ENCODE measurements at places on chromosomes 5 and 9.

DNA sequence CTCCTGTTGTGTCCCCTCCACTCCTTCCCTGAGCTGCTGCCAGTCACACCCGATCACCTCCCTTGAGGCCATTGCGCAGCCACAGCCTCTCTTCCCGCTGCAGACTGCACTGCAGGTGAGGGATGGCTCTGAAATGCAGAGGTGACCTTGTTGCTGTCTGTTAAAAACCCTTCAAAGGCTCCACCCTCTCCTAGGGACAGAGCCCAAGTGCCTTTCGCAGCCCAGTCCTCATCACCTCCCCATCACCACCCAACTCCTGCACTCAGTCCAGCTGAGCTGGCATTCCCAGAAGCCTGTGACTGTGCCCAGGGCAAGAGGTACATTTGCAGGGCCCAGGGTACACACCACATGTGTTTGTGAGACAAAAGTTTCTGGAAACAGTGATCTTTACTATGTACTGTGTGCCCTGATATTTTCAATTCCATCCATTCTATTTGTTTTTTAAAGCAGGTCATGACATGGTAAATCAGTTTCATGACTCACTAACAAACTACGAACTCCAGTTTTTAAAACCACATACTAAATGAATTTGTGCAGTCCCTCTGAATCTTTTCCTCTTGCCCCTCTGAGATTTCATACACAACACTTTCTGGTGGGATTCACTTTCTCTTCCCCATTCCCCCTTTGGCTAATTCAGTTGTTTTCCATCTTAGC, 73.0 kb upstream of the SPOCK1 start:
- peak; percentile 66 for DNase-seq

GRCh38 chr9:127360829-127361228, 36.1 kb upstream of the SLC2A8 start:
- DNase-seq = peak; percentile 50

DNA sequence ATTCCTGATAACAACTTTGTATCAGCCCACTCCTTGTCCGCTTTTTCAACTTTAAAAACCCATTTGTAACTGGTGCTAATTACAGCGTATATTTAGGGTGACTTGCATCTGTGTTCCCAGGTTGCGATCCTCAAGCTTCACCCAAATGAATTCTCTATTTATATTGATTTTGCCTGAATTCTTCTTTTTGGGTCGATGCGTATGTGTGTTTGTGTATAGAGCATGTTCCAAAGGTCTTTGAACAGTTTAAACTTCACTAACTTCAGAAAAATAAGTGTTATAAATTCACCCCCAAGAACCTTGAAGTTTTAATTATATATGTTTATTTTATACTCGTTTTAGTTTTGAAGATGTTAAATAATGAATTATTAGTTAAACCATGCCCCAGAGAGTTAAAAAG, 16.1 kb upstream of the SPATA31D4 start:
- no peak for DNase-seq

DNA sequence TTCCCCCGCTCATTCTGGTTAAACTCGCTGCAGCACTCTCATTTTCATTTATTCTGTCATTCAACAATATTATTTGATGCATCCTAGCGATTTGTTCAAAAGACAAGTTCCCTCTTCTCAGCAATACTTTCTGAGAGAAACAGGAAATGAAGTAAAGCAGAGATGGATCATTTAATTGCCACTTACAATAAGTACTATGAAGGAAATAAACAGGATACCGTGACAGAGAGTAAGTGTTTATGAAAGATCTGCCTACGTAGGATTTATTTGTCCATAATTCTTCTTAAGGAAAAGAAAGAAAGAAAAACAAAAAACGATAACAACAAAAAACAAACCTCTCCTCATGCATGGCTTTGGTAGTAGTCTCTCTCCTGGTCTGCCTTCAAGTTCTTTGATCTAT, 406.8 kb upstream of the ZNF608 start:
- DNase-seq = no peak

GRCh38 chr5:123671711-123672456, 159.9 kb downstream of the CSNK1G3 start:
- no peak for DNase-seq

DNA sequence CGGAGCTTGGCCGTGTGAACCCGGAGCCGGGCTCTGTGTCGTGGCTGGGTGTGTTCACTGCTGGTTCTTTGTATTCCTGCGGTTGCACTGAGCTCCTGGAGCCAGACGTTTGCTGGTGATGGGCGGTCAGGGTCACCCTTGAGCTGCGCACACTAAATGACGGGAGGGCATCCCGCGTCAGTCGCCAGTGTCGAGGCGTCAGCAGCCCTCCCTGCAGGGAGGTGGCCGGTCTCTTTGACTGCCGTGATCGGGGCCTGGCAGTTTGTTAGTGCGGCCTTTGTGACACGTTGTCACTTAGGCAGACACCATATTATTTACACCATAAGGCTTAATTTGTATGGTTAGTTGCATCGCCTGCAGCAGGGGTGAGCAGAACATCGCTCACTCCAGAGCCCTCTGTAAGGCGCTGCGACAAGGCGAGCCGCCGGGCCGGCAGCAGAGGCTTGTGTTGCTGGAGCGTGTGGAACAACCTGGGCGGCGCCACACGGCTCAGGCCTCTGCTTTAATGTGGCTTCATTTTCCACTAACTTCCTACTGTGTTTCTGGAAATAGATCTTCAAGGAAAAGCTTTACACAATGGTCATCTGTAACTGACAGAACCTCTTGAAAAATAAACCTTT, 8.3 kb downstream of the NDUFS6 start:
- no peak for DNase-seq

DNA sequence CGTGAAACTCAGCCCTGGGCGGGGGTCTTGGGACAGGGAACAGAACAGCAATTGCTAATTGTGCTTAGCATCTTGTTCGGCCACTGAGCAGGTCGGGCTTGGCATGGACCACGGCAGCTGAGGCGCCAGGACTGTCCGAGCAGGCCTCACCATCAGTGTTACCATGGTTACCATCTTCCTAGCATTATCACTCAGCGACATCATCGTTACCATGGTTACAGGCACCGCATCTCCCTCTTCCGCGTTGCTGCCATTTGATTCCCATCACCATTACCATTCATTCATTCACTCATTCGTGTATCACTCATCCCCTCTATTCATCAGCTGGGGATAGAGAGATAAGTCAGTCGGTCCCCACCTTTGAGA, 81.0 kb upstream of the ZBTB43 start:
- peak; percentile 14 for DNase-seq

DNA sequence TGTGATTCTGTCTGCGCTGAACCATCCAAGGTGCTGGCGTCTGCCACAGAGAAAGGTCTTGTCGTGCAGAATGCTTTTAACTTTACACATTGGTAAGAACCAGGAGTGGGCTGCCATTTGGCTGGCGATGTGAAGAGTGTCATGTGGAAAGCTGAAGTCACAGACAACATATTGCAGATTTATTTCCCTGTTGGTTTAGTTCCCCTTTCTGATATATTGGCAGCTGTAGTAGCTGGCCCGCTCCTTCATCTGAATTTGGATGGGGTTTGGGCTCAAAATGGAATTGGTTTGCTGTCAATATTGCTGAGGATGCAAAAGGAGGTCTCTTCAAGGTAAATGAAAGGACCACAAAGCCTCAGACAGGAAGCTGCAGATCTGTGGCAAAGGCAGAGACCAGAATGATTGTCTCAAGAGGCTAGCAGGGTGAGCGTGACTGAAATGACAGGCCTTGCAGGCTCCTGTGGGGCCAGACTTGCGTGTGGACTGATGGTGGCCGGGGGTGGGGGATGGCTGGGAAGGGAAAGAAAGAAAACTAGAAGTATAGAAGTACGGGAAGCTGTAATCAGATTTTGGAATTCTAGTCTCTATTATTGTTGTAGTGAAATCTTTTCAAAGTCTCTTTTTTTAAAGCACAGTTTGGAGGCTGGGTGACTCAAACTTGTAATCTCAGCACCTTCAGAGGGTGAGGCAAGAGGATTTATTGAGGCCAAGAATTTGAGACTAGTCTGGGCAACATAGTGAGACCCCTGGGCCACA, 25.1 kb upstream of the CD180 start:
- no peak for DNase-seq

- peak; percentile 29 for DNase-seq
Measured at GRCh38 chr5:107501965-107502675, 168.6 kb downstream of the EFNA5 start.

GRCh38 chr9:20599195-20599594, 23.1 kb downstream of the MLLT3 start:
- DNase-seq = peak; percentile 63

- DNase-seq = peak; percentile 4
Measured at GRCh38 chr5:117652958-117653280, 1078.3 kb upstream of the SEMA6A start.

DNA sequence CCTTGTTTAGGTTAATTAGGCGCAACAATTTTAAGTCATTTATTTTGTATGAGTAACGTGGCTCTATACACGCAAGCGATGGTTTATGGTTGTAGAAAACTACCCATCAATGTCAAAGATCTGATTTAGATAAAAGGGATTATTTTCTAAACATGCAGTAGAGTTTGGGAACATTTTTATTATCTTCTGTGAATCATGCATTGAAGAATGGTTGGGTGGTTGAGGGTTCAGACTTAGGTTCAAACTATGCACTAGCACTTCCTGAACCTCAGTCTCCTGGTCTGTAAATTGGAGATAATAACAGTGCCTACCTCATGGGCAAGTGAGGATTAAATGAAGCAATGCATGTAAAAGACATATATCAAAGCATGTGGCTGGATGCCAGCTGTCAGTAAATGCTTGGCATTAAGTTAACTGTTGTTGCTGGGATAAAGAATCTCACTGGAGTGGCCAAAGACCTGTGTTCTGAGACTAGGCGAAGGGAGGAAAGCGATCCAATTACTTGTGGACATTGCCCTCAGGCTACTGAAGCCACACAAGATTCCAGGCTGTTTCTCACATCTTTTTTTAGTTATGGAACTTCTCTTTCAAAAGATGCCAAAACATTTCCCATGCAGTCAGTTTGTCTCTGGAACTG, 1.1 kb upstream of the OTULINL start:
- DNase-seq = peak; percentile 68

DNA sequence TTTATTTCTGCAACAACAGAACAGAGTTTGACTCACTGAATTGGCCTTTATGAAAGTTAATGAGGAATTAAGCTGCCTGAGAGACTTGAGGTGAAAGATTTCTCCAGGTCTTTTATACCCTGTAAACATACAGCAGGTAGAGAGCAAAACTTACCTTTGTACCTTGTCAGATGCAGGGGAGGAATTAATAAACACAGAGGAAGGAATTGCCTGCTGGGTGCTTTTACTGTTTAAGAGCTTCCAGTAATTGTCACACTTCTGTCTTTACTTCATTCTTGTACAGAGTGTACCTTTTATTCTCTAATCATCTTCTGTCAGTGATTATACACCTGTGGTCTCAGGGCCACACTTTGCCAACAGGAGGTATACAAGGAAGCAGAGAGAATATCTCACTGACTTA, 94.0 kb upstream of the GRIN3A start:
- DNase-seq = no peak

- no peak for DNase-seq
Measured at GRCh38 chr5:104754311-104754995, 1191.9 kb upstream of the NUDT12 start.

GRCh38 chr5:66742083-66742895, 146.1 kb downstream of the MAST4 start:
- DNase-seq = peak; percentile 3

DNA sequence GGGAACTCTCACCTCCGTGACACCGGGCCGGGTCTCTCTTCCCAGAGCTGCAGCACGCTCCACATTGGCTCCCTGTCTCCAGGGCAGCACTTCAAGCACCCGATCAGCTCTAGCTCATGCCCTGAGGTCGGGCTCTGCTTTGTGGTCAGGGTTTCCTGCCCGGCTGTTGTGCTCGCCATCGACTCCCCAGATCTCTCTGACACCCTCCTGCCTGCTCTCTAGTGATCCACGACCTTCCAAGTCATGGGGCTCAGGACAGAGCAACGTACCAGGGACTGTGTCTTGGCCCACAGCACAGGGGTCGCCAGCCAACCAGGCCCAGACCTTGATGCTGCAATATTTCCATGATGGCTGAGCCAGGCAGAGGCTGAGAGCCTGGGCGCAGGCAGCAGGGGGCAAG, 45.1 kb downstream of the PRRT1B start:
- DNase-seq = no peak

GRCh38 chr5:93893075-93893474, 151.7 kb upstream of the POU5F2 start:
- DNase-seq = no peak

GRCh38 chr5:14191325-14191724, 48.2 kb downstream of the TRIO start:
- peak; percentile 52 for DNase-seq

DNA sequence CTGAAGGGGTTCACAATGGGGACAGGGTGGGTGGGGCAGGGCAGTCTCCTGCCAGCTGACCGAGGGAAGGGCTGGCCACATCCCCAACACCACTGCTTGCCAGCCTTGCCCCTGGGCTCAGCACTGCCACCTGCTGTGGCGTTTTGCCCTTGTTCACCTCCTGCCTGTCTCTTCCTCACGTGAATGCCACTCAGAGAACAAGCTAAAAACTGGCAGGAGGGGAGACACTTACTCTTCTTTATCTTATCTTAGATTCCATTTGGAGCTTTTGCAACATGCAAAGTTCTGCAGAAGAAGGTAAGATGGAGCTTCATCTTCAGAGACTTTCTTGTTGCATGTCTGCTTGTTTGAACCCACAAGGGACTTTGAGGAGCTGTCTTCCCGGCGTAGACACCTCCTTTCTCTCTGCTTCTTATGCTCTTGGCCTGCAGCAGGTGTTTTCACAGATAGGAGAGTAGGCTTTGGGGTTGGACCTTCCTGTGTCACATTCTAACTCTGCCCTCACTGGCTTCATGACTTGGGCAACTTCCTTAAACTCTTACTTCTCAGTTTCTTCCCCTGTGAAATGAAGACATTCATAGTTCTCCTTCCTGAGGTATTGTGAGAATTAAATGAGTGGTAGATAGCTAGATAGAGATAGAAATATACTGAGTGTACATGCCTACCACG, 4.1 kb downstream of the LRSAM1 start:
- peak; percentile 15 for DNase-seq

GRCh38 chr5:120516805-120517204, 52.7 kb downstream of the PRR16 start:
- DNase-seq = peak; percentile 37

GRCh38 chr5:95392593-95393182, 1.5 kb downstream of the FAM81B start:
- DNase-seq = peak; percentile 4

DNA sequence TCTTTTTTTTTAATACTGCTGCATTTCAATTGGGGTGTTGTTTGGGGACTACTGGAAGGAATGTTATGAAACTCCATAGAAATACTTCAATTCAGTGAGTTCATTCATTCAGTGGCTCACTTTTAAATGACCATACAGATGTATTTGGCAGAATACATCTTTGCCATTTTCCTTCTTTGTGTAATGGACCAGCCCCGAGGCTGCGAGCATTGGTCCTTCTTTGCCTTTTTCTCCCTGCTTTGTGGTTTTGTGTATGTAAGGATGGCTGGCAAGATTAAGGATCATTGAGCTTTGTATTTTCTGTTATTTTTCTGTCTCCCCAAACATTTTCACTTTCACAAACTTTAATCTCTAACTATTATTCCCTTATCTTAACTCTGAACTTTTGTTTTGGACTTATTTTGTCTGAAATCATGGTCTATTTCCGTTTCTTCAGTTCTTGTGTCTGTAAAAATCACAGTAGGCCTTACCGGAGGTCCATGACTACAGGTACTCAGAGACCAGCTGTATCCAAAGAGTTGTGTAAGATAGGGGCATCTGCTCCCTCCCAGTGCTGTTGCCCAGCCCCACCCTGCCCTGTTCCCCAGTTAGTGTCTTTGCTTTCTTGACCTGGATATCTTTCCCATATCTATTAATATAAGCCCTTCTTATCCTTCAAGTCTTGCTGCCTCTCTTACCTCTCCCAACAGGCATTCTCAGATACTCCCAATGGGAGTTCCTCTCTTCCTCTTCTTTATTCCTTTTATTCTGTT, 154.3 kb upstream of the DMRT1 start:
- DNase-seq = no peak

- no peak for DNase-seq
Measured at GRCh38 chr5:111144352-111144930, 52.3 kb downstream of the WDR36 start.

Data from EL (cell line).